Left cardiac atrium (tissue), 4 donors: ENCODE measurements at places on chromosomes 4 and X. TPM values are rescaled to one million over a fixed set of nuclear protein-coding genes. Genes with fewer than 3 reads are reported as not detected.

TEX13B gene
- not detected for total RNA-seq

- DNase-seq = peak; percentile 66
Observed at GRCh38 chr4:688854-689681, at the start of gene SLC49A3. TSS of gene SLC49A3 (minus strand) at chr4:689151. CDS start at chr4:689127, 24 bp downstream.

TMEM255A gene
- total RNA-seq = 1.4 TPM

GRCh38 chrX:36388901-36389300 is 469.4 kb downstream of the CFAP47 start:
- DNase-seq = no peak

DNA sequence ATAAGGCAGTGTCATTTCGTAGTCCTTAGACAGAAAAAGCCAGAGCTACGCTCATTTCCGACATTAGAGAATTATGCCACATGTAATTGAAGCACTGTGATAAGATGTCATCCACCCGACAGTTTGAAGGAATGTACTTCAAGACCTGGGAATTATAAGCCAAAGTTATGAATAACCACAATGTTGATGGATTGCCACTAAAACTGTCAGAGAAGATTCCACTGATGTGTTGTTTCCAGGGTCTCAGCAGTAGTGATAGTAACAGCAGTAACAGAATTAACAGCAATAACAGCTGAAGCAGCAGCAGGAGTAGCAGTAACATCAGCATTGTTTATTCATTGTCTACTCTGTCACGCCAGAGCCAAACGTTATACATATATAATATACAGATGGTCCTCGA is 24.7 kb downstream of the RAB33A start:
- DNase-seq = no peak

GRCh38 chrX:146967306-146967705 is 152.8 kb upstream of the CXorf51A start:
- no peak for DNase-seq

FAM9C gene
- total RNA-seq = not detected
